NCI-H460 (cell line): ENCODE measurements at places on chromosomes 1 and 21.
A peak's percentile ranks its signal among the peaks of the same experiment; 100 is the strongest.

DNA sequence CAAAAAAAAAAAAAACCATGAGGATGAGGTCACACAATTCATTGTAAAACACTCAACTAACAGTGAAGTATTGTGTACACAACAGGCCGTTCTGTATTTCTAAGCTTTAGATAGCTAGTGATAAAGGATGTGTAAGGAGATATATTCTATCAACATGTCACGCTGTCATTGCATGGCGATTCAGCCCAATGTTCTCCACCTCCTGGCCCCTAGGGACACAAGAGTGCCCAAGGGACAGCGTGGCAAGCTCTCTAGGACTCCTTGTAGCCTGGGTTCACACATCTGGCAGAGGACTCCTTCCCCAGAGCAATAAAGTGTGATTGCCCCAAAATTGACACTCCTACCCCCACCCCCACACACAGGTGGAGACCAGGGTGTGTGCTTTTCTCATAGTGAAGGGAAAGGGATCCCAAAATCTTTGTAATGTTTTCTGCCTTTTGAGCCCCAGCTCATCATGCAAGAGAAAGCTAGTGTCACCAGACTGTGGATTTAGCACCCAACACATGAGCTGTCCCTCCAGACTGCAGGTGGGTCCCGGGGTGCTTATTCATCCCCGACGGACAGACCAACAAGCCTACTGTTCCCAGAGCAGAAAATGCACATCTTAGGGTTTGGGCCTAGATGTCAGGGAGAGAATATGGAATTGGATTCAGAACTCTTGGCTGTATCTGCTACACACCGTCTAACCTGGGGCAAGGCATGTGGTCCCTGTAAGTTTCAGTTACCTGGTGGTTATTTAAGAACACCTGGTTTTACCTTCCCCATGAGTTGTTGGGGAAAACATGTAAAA is 11.5 kb downstream of the TMPRSS3 start:
- DNase-seq, result no peak

DNA sequence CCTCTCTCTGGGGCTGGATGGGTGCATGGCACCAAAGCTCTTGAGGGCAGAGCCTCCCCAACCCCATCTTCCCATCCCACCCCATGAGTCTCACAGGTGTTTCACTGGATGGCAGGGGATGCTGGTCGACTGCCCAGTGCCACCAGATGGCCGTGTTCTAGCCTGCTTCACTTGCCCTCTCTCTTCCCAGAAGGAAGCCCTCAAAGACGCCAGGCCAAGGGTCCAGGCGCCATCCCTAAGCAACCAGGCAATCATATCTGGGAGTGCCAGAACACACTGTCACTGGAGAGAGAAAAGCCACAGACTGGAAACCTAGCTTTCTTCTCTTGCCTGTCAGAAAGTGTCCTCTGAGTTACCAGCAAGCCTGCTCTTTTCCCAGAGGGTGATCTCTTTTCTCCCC is 26.7 kb downstream of the PIGM start:
- DNase-seq, result no peak

- no peak for DNase-seq
Observed at GRCh38 chr1:161009602-161010211, 11.2 kb downstream of the F11R start.

- DNase-seq, result no peak
Observed at GRCh38 chr1:22708777-22709176, 1.9 kb upstream of the EPHB2 start.

- DNase-seq, result no peak
Observed at GRCh38 chr1:240797050-240797449, 185.1 kb upstream of the GREM2 start.

DNA sequence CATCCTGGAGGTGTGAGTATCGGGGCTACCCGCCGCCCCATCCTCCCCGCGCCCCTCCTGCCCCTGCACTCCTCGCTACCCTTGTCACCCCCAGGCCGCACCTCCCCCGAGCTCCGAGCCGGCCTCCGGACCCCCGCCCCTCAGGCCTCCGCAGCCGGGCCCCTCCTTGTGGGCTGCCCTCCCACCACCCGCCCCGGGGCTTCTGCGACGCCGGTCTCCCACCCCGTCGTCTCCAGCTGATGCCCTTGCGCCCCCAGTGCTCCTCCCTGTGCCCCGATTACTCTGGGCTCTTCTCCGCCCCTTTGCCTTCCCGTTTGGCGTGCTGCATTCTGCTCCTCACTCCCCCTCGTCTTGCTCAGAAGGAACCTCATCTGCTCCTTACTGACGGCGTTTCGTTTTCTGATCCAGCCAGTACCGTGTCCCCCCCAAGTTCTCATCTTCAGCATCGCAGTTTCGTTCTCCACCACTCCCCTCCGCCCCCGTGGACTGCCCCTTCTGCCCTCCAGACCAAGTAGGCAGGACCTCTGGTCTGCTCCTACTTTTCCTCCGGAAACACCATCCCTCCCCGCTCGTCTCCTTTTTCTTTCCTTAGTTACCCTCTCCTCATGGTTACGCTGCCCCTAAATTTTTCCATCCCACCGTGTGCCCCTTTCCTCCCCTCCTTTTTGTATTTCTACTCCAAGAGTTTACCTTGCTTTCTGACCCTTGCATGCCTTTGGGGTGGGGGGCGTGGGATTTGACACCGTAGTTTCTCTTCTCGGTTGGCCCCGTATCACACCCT is 841 bp downstream of the SNX27 start:
- no peak for DNase-seq

GRCh38 chr1:246728311-246728710 is 4.1 kb downstream of the SCCPDH start:
- no peak for DNase-seq

DNA sequence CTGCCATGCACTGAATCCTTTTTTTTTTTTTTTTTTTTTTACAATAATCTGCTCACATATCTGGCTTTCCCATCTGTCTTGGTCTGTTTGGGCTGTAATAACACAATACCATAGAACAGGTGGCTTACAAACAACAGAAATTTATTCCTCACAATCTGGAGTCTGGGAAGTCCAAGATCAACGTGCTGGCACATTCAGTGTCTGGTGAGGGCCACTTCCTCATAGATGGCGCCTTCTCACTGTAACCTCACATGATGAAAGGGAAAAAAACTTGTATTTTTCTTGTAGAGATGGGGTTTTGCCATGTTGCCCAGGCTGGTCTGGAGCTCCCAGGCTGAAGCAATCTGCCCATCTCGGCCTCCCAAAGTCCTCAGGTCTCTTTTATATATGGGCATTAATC is 13.0 kb upstream of the PARP1 start:
- no peak for DNase-seq

DNA sequence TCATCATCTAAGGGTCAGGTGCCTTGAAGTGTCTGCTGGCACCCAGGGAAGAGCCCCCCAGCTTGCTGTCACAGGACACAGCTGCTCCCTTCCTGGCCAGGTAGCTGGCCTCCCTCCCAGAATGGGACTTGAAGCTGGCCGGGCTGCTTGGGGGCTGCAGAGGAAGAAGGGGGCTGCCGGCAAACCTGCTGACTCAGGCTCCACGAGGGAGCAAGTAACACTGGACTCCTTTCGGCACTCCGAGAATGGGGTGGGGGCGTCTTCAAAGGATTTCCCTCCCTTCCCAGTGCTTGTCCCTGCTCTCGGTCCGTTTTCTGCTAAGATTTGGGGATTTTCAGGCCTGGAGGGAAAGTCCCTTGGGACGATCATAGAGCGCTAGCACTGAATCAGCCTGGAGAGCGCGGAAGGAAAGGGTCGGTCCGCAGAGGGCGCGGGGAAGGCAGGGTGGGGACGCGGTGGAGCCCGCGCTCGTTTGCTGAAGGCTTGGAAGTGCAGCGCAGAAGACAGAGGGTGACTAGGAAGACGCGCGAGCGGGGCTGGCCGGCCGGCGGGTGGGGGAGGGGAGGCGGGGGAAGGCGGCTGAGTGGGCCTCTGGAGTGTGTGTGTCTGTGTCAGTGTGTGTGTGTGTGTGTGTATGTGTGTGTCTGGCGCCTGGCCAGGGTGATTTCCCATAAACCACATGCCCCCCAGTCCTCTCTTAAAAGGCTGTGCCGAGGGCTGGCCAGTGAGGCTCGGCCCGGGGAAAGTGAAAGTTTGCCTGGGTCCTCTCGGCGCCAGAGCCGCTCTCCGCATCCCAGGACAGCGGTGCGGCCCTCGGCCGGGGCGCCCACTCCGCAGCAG is at the start of gene CSF1:
CSF1 (plus strand) TSS at position 727 of the 840 bp plus-strand sequence. CDS start 175 bp downstream, outside the sequence.
- peak; percentile 21 for DNase-seq

GRCh38 chr21:36504067-36505058 is 24.4 kb upstream of the CLDN14 start:
- peak; percentile 23 for DNase-seq

DNA sequence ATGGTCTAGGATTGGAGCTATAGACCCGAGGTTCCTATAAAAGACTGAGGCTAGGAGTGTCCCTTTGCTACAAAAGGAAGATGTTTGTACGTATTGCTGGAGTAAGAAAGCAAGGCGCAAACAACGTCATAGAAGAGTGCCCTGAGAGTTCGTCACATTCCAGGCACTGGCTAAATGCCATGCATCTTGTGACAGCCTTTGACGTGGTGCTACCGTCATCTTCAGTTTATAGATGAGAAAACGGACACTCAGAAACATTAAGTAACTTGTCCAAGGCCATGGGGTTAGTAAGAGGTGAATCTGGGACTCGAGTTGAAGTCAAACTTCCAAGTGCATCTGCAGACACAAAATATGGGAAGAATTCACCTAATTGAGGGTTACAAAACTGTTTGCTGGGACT is 104.2 kb upstream of the SLC45A1 start:
- DNase-seq, result peak; percentile 61

DNA sequence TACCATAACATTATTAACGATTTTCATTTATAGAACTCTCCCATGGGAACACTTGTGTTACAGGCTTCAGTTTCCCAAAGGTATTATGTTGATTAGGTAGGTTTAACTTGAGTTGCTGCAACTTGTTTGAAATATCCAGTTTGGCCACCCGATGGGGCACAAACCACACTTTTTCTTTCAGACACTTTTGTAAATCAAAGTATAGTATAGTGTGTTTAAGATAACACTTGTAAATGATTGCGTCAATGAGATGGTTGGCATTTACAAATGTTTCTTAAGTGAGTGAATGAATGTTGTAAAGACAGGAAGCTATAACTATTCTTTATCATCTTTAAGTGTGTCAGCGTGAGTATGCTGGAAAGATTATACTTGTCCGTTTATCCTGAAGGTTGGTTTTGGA is 4.3 kb downstream of the XPR1 start:
- peak; percentile 59 for DNase-seq
